Caco-2 (cell line): ENCODE measurements at places on chromosomes 13 and 19.
A peak's percentile ranks its signal among the peaks of the same experiment; 100 is the strongest.

DNA sequence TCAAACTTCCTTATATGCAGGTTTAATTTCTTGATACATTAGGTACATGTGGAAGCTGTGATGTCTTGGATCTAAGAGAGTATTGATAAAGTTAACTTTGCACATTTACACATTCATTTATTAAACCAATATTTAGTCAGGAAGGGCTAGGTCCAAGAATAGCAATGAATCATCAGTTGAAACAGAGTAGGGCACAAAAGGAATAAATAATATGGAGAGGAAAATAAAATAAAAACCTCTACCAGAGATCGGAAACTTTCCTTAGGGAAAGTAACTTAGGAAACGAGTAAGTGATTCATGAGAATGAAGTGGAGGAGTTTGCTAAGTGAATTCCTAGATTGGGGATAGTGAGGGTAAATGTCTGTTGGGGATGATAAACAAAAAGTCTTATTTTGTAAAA lies 259.4 kb upstream of the DACH1 start:
- DNase-seq, result no peak

GRCh38 chr19:7734220-7735203 lies 2.6 kb upstream of the CLEC4G start:
- DNase-seq, result no peak

DNA sequence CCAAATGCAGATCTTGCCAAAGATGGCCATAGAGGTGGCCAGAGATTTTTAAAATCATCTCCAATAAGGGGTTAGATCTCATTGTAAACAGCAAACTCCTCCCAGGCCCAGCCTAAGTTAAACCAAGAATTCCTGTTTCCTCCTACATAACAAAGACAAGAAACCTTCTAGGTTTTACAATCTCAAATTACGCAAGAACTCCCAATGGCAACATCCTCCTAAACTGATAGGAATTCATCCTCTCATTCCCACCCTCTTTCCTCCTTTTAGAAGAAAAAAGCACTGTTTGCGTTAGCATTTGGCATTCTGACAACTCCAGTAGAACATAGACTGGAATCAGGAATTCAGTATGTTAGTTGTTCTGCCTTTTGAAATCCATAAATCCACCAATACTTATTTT lies 14.6 kb downstream of the PROSER1 start:
- peak; percentile 52 for DNase-seq

DNA sequence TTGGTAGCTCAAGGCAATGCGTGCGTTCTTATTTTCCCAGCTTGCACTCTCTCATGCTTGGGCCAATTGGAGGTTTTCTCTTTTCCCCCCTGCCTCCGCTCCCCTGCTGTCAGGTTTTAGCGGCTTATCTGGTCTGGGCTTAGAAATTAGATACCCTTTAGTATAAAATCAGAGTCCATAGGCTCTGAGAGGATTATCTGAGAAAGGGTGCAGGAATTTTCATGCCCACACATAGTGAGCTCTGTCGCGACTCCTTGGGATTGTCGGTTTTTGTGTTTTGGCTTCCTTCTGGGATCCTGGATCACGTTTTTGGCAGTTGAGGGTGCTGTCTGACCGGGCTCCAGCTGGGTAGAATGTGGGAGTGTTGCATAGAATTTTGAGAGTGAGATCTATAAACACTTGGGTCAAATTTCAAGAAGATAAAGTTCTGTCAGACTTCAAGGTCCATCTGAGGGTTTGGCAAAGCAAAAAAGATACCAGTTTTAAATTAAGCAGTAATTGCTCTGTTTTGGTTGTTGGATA lies 12.4 kb downstream of the CHAF1A start:
- no peak for DNase-seq

DNA sequence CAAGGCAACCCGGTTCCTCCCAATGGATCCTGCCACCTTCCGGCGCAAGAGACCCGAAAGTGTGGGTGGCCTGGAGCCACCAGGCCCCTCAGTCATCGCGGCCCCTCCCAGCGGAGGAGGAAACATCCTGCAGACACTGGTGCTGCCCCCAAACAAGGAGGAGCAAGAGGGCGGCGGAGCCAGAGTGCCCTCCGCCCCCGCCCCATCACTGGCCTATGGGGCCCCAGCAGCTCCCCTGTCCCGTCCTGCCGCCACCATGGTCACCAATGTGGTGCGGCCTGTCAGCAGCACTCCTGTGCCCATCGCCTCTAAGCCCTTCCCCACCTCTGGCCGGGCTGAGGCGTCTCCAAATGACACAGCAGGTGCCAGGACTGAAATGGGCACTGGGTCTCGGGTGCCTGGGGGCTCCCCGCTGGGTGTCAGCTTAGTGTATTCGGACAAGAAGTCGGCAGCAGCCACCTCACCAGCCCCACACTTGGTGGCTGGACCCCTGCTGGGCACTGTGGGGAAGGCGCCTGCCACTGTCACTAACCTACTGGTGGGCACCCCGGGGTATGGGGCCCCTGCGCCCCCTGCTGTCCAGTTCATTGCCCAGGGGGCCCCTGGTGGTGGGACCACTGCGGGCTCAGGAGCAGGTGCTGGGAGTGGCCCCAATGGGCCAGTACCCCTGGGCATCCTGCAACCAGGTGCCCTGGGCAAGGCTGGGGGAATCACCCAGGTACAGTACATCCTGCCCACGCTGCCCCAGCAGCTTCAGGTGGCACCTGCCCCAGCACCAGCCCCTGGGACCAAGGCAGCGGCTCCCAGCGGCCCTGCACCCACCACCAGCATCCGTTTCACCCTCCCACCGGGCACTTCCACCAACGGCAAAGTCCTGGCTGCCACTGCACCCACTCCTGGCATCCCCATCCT lies 11.2 kb upstream of the PRR19 start:
- peak; percentile 64 for DNase-seq

- DNase-seq, result no peak
Observed at GRCh38 chr13:44267203-44267602, 106.4 kb upstream of the SERP2 start.

DNA sequence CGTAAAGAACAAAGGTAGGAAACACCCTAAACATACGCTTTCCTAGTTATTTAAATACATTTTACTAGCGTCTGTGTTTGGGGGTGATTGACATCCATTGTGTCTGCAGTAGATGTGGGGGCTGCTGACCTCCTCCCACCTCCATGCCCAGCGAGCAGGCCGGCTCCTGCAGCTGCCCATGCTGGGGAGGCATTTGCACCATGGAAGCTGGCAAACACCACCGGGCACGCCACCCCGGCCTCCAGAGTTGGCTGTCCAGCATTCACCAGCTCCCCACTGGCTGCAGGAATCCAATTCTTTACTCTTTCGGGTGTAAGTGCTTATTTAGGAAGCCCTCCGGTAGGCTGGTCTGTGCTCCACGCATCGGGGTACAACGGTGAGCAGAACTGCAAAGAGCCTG lies 115.4 kb upstream of the USP29 start:
- DNase-seq, result no peak
